ENCODE measurements at places on chromosomes 1 and 21.

- DNase-seq: no peak
Observed at GRCh38 chr1:147786536-147786935, 26.1 kb upstream of the GJA5 start.

- no peak for DNase-seq
Observed at GRCh38 chr1:172897738-172898137, 153.0 kb downstream of the TNFSF18 start.

GRCh38 chr1:63982201-63982600, 208.4 kb downstream of the ROR1 start:
- no peak for DNase-seq

DNA sequence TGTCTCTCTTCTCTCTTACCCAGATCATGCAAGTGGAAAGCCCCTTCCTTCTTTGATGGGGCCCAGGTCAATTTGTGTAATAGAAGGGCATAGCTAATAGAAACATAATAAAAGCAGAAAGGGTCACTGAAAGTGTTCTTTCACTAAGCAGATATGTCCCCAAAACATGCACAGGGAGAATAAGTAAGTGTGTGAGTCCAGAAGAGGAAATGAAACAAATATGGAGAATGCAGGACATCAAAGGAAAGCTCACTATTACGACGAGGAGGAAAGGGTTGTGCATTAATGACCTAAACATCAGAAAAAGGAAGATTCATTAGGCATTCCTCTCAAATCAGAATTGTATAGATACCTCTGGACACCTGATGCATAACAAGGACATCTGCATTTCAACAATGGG, 81.4 kb upstream of the SMYD2 start:
- DNase-seq: no peak

- no peak for DNase-seq
Observed at GRCh38 chr1:171160639-171161354, 24.3 kb upstream of the FMO2 start.

DNA sequence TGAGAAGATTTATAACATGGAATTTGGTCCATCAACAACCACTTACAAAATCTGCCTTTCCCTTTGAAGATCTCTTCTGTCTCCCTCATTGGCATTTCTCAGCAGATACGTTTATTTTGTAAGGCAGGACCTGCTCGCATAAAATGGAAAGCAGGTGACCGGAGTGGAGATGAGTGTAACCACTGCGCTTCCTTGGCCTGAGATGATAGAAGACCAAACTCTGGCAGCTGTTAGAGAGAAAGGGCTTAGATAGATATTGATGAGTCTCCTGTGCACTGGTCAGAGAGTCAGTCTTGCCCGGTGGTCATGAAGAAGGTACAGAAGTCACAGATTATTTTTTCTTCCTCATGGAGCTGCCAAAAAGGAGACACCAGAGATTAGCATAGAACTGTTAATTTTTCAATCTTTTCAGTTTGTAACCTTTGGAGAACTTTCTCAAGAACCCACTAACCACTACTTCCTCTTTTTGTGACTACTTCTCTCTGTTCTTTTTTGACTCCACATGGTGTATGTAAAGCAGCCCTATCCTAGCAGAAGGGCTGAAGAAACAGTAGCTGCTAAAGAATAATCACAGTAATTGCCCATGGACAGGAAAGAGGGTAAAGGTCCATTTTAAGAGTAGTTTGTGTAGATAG, 47.6 kb downstream of the FCRL3 start:
- no peak for DNase-seq

DNA sequence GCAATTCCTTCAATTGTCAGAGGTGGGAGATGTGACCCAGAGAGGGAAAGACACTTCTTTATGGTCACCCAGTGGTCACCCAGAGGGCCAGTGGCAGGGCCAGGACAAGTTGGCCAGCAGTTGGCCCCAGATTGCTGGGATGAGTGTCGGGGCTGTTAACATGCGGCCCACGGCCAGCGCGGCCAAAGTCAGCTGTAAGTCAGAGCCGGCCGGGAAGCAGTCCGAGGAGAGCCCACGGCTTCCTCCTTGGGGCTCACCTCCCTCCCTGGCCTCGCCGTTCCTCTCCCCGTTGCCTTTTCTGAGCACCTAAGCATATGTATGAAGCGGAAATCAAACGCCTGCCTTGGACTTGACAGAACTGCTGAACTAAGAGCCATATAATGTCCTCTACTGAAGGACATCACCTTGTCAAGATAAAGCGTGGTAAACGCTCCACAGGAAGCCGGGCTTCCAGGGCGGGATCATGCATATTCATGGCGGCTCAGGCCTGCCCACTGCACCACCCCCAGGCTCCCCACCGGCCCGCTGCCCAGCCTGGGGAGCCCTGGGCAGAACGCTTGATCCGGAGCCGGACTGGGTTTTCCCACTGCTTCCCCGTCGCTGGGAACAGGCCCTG, 245.4 kb upstream of the POU3F1 start:
- DNase-seq: no peak

DNA sequence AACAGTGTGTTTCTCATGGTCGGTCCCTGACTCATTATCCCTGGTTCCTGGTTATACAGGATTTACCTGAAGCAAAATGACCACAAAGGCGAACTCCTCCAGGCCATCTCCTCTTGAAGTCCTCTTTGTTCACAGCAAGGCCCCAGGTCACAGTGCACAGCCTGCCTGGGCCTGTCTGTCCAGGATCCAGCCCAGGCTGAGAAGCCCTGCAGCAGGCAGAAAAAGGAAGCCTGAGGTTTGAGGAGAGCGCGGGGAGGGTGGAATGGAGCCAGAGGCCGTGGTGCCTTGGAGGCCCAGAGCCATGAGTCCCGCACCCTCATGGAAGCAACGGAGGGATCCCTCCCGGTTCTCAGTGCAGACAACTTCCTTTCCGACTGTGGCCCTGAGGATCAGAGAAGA, 136.8 kb upstream of the IRF2BP2 start:
- no peak for DNase-seq

- no peak for DNase-seq
Observed at GRCh38 chr1:30879126-30879786, 29.3 kb downstream of the SDC3 start.

DNA sequence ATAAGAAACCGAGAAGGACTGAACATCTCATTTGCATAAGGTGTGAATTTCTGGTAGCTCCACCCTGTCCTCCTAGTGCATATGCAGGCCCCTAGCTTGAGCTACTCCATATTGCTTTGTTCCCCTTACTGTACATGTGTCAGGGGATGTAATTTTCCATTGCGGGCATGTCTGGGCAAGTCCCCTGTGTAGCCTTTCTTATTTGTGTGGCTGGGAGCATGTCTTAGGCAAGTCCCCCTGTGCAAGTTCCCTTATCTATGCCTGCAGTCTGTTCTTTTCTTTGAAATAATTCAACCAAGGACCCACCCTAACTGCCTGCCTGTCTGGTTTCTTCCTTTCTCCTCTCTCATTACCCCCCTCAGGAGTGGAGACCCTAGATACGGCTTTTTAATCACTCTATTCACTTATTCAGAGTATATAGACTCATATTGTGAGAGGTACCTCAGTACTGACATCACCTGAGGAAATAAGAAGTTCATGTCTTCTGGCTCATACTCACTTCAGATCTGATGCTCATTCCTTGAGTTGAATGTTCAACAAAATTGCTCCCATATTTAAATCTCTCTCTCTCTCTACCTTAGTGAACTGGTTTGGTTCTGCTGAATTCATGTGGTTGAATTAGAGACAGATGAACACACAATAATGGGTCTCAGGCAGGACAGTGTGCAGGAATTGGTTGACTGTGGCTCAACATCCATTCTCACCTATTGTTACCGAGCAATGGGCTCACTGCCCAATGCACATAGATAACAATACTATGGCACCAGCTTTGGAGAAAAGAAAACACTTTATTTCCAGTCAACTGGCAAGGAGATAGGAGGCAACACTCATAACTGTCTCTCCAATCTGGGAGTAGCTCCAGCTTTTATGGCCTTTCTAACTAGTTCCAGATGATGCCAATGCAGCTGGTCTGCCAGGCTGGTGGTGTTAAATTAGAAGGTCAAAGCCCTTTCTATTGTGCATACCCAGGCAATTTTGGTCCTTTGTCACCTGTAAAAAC, 27.9 kb upstream of the NPL start:
- no peak for DNase-seq

DNA sequence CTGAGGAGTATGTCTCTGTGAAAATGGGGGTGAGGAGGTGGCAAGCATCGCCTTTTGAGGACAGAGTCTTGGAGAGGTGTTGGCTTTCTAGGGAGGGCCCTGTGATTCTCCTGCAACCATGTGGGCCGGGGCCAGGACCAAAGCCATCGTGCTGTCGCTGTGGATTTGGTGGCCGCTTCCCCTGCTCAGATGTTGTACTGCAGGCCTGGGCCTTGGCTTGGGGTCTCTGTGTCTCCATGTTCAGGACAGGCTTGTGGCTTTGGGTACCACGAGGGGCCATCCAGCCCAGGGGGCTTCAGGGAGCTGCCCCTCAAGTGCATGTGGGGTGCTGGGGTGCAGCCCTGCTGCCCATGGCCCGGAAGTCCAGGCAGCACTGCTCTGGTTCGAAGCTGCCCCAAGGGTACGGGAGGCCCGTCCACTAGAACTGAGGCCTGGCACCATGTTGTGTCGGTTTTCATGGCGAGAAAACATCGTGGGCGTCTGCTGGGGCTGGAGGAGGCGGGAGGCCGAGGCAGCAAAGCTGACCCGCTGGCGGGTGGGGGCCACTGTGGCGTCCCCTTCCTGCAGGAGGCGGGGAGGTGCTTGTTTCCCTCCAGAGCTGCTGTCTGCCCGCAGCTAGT, 55.4 kb downstream of the SKI start:
- DNase-seq: no peak

- no peak for DNase-seq
Observed at GRCh38 chr1:174815474-174815908, 184.3 kb upstream of the CACYBP start.

DNA sequence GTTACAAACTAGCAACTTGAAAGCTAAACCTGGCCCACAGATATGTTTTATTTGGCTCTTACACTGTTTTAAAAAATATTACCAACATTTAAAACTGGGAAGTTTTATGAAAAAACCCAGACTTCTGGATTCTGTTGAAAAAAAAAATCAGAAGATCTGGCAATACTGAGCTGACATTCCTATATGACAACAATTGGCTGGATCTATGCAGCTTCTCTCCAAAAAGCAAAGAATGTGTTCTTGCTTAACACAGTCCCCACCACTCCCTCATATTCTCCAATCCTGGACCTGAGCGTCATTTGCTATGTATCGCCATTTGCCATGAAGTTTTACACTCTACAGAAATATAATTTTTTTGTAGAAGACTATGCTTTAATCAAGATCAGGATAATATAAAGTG, 859.6 kb downstream of the LTN1 start:
- no peak for DNase-seq

DNA sequence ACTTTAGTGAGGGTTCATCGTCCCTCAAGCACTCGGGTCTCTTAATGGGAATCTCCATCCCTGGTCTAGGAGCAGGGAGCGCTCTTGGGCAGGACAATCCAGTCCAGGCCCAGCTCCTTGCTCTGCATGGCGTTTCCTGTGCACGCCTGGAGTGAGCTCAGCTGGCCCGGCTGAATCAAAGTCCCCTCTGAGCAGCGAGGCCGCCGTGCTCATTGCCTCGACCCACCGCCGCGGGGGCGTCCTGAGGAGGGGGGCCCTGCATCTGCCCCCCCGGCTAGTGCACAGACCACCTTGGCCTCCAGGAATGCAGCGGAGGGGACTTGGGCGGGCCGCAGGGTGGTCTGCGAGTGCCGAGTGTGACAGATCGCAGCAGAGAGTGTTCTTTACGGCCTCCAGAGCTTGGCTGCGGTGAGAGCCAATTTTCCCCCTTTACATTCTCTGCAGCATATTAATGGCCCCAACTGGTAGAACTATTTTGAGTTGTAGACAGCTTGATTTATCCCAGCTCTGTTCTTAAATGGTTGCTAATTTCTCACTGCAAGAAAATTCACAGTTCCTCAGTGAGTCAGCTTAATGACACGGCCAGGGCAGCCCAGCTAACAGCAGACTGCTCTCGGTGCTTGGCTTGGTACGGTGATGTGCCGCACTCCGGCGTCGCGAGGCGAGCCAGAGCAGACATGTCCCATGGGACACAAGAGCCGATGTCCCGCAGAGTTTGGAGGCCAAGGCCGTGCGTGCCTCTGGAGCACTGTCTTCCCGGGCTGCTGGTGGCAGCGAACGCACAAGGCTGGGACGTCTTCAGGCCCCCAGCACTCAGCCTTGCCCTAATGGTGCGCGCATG, 39.8 kb downstream of the SNAP47 start:
- DNase-seq: no peak

DNA sequence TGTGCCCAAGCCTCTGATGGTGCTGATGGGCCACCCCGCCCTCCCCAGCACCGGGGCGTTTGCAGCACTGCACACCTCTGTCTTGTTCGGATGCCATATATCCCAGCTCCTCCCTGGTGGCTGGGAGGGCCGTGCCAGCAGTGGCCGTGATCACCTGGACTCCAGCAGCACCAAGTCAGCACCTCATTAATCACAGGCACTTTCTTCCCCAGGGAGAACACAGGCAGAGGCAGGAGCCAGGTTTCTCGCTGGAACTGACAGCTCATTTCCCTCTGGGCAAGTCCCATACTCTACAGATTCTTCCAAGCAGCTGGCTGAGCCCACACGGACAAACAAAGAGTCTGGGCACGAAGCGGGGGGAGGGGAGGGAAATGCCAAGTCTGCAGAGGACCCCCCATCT, 141.7 kb upstream of the EDN2 start:
- no peak for DNase-seq

DNA sequence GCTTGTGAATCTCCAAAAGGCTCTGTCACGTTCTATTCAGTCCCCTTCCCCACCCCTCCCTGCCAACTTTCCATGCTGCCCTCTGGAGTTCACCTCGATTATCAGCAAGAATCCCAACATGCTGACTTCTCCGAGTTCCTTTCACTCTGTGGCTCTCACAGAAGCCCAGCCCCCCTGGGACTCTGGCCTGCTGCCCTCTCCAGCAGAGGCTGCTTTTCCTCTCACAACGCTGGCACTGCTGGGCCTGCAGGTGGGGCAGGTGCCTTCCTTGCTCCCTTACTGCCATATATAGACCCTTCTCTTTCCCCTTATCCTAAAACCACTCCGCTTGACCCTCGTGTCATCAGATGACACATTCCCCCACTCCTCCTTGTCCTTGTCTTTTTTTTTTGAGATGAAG, 10.2 kb upstream of the RNF186 start:
- no peak for DNase-seq

DNA sequence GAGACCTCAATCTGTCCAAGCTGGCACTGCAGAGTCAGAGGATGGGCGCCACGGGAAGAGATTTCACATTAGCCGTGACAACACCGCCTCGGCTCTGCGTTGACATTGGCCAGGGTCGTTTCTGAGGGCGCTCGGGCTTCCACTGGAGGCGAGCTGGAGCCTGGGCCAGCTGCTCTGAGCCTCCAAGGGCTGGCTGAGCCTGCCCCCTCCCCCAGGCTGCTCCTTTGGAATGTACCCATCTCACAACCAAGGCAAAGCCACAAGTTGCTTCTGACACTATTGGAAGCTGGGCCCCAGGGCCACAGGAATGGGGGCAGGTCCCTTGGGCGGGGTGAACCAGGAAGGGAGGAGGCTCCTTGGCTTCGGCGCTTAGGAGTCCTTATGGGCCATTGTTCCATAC, 12.7 kb downstream of the GPR3 start:
- DNase-seq: no peak

Data from right atrium auricular region (tissue), 2 donors.